ENCODE measurements at places on chromosomes 1 and 21.

- no peak for DNase-seq
Observed at GRCh38 chr1:68542586-68542985, 45.7 kb upstream of the DEPDC1 start.

DNA sequence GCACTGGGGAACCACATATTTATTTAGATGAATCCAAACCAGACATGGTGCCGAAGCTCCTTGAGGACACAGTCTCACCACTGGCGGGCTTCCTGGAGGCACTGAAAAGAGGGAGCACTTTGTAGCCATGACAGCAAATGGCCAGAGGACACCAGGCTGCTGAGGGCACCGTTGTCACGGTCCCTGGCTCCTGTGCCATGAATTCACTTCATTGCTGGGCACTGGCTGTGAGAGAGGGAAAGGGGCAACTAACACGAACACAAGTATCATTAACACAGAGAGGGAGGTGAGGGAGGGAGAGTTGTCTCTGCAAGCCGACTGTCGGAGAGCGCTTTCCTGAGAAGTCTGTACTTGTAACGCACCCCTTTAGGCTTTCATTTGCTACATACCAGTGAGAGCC, 9.4 kb upstream of the PSRC1 start:
- no peak for DNase-seq

DNA sequence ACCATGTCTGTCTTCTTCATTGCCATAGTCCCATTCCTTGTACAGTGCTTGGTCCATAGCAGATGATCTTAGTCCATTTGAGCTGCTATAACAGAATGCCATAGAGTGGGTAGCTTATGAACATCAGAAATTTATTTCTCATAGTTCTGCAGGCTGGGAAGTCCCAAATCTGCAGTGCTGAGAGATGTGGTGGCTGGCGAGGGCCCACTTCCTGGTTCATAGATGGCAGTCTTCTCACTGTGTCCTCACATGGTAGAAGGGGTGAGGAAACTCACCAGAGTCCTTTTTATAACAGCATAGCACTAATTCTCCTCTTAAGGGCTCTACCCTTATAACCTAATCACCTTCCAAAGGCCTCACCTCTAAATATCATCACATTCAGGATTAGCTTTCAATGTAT, 23.1 kb upstream of the RAP1A start:
- DNase-seq = no peak

- no peak for DNase-seq
Observed at GRCh38 chr1:66371233-66372005, 162.5 kb upstream of the SGIP1 start.

GRCh38 chr1:41891199-41891896, 27.4 kb downstream of the HIVEP3 start:
- DNase-seq = no peak

DNA sequence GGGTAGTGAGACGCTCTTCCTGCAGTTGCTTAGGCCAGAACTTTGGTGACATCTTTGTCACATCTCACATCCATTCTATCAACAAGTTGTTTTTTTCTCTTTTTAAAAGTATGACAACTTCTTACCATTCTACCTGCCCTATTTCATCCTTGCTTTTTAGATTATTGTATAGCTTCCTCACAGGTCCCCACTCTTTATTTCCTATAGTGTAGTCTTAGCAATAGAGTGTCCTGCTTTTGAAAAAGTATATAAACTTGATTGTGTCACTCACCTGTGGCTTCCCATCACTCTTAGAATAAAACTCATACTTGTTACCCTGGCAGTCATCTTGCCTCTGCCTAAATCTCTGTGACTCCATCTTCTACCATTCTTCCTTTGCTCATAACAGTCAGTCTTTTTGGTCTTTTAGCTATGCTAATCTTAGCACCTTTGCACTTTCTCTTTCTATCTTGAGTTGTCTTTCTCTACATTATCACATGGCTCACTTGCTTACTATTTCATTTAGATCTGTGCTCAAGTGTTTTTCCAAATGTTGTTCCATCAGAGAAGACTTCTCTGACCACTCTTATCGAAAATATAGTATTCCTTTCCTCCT, 9.5 kb downstream of the CDC73 start:
- no peak for DNase-seq

GRCh38 chr1:118997225-118997624, 9.1 kb upstream of the TBX15 start:
- no peak for DNase-seq

DNA sequence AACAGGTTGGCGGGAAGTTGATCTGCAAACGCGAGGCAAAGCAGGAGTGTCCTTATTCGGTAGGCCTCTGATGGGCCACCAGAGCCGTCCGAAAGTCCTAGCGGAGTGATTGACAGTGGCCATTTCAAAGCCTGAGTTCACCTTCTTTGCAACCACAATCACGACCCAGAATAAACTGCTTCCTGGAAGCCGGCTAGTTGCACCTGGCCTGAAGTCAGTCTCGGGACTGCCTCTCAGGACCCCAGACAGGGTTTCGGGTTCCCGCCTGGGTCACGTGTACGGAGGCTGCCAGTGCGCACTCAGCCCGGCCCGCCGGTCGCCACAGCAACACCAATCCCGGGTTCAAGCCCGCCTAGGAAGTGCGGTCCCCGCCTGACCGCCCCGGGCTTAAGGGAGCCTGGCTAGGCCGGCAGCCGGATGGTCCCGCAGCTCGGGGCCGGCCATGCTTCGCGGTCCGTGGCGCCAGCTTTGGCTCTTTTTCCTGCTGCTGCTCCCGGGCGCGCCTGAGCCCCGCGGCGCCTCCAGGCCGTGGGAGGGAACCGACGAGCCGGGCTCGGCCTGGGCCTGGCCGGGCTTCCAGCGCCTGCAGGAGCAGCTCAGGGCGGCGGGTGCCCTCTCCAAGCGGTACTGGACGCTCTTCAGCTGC, at the start of gene TOR3A:
Gene TOR3A, plus strand, starts transcription at position 384 of the 646 bp plus-strand sequence. Its CDS starts 59 bp downstream, at position 443.
- DNase-seq = peak; percentile 73

DNA sequence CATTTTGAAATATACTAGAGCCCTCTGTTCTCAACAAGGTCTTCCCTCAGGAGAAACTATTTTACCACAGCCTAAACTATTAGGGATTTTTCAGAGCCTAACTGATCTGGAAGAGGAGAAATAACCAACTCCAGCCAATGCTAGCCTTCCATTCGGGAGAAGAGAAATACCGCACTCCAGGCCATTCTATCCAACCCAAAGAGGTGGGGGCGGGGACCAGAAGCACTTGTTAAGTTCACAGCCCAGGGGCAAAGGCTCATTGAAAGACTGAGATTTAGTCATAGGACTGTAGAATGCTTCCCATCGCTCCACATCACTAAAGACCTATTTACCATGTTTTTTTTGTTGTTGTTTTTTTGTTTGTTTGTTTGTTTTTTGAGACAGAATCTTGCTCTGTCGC, 35.4 kb upstream of the SLFNL1 start:
- DNase-seq = no peak

- no peak for DNase-seq
Observed at GRCh38 chr1:9883585-9884449, 26.3 kb downstream of the CTNNBIP1 start.

GRCh38 chr1:71269818-71270217, 189.0 kb upstream of the ZRANB2 start:
- no peak for DNase-seq

DNA sequence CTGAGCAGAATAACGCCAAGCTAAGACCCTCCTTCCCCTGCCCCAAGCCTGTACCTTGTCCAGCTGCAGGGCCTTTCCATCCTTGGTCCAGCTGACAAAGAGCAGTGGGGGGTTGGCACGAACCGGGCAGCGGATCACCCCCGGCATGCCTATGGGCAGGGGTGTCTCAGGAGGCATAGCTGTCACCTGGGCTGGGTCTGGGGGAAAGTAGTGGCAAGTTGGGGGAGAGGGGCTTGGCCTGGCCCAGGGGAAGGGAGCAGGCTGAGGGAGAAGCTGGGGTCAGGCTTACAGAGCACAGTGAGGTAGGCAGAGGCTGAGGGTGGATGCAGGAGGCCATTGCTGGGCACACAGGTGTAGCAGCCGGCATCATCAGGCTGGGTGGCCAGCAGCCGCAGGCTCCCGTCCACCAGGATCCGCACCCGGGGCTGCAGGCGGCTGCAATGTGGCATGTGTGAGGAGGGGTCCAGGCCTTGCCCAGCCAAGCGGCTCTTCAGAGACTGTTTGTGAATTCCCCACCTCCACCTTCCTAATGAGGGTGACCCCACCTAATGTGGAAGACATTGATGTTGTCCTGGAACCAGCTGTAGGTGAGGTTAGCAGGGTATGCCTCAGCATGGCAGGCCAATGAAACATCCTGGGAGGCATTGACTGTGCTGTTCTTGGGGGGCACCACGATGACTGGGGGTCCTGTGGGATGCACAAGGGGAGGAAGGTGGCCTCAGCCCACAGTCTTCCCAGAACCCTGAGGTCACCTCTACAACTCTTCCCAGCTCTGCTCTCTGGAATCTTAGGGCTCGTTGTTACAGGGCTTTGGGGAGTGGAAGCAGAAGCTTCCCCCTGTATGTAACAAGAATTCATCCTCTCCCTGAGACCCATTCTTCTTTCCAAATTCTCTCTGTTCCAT, 9.1 kb upstream of the TAGLN2 start:
- no peak for DNase-seq

DNA sequence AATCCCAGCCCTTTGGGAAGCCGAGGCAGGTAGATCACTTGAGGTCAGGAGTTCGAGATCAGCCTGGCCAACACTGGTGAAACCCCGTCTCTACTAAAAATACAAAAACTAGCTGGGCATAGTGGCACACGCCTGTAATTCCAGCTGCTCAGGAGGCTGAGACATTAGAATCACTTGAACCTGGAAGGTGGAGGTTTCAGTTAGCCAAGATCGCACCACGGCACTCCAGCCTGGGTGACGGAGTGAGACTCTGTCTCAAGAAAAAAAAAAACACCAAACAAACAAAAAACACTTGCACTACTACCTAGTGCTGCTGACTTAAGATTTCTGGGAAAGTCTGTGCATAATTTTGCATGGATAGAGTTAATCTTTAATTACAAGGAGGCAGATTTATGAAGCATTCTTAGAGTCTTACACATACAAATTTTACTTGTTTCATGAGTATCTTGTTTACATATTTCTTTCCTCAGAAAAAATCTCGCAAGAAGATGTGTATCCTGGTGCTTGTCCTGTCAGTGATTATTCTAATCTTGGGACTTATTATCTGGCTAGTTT, 8.7 kb upstream of the PPP1R8 start:
- no peak for DNase-seq

DNA sequence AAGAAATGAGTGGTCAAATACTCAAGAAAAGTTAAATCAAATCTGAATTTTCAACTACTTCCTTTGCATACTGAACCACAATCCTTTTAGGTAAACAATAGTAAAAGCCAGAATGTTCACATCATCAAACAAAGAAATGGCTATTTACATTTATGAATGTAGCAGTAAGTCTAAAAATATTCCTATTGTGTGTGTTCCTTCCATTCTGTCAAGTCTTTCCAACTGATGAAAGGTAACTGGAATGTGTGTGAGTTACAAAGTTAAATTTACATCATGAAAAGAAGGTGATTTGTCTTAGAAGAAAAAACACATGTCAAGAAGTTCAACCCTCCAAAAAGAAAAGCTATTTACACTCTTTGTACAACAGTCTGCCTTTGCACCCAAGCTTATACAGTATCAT, 203.1 kb downstream of the SIPA1L2 start:
- DNase-seq = no peak

- DNase-seq = no peak
Observed at GRCh38 chr1:218498056-218498938, 153.2 kb downstream of the TGFB2 start.

DNA sequence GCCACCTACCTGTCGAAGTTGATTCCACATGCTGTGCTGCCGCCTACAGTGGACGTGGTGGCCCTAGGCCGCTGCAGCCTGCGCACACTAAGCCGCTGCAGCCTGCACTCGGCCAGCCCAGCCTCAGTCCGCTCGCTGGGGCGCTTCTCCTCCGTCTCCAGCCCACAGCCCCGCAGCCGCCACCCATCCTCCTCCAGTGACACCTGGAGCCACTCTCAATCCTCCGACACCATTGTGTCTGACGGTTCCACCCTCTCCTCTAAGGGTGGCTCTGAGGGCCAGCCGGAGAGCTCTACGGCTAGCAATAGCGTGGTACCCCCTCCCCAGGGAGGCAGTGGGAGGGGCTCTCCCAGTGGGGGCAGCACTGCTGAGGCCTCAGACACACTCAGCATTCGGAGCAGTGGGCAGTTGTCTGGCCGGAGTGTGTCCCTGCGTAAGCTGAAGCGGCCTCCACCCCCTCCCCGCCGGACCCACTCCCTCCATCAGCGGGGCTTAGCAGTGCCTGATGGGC, 46.9 kb downstream of the YARS1 start:
- no peak for DNase-seq

- DNase-seq = no peak
Observed at GRCh38 chr1:201299968-201300367, 16.7 kb downstream of the PKP1 start.

GRCh38 chr1:159009704-159010361, at the start of gene IFI16:
Gene IFI16, plus strand, starts transcription at chr1:159009907. Its CDS starts 4,774 bp downstream, at chr1:159014681.
- DNase-seq = peak; percentile 61

GRCh38 chr21:42056996-42057689, 14.0 kb upstream of the UMODL1 start:
- DNase-seq = no peak

- no peak for DNase-seq
Observed at GRCh38 chr1:1371364-1371745, 3.7 kb downstream of the AURKAIP1 start.

- DNase-seq = no peak
Observed at GRCh38 chr1:199204231-199204630, 565.4 kb downstream of the PTPRC start.

- no peak for DNase-seq
Observed at GRCh38 chr1:52792036-52792435, 50.5 kb upstream of the ZYG11A start.
